Activated CD8-positive, alpha-beta memory T cell treated with anti-CD3 and anti-CD28 coated beads, Interleukin-2, amount 10 ng/mL, durations not matched to agents 7 days and 5 days (primary cell): ENCODE measurements at places on chromosomes 3 and 15. TPM values are rescaled to one million over a fixed set of nuclear protein-coding genes. Genes with fewer than 3 reads are reported as not detected.

GRCh38 chr3:36866368-36866767 lies 78.5 kb downstream of the TRANK1 start:
- DNase-seq = no peak

DNA sequence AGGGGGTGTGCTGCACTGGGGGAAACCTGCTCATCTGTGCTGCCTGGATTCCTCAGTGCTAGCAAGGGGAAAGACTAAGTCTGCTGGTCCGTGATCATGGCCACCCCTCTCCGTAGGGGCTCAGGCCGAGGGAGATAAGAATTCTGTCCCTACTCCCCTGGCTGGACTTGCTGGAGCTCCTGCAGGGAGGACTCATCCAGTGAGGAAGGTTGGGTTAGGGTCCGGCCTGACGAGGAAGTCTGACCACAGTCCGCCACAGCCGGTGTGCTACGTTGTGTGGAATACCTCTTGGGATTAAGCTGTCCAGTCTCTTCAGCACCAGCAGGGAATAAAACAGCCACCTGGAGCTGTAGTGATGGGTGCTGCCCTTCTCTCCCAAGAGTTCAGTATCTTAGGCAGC lies 1309.1 kb upstream of the CADM2 start:
- DNase-seq = no peak

DNA sequence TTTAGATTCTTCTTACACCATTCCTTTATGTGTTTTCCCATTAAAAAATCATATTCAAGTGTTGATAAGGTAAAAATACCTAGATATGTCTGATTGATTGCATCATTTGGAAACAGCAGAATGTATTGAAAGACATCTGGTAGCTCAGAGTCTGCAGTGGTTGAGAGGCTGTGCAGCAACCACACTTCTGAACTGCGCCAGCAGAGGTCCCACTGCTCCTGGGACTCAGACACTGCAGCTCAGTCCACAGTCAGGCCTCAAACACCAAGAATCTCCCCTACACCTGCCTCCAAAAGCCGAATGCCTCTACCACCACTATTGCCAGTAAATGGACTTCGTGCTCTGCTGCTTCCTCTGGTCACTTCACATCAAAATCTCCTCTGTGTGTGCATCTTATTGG lies 176.9 kb upstream of the LMCD1 start:
- peak; percentile 50 for DNase-seq

GRCh38 chr3:123422457-123422856 lies 26.4 kb downstream of the ADCY5 start:
- DNase-seq = no peak

- no peak for DNase-seq
Measured at GRCh38 chr3:150247441-150247840, 160.7 kb upstream of the TSC22D2 start.

- DNase-seq = no peak
Measured at GRCh38 chr15:69092159-69092558, 68.3 kb upstream of the GLCE start.

- no peak for DNase-seq
Measured at GRCh38 chr15:39882602-39883001, 37.5 kb downstream of the GPR176 start.

GRCh38 chr3:129695230-129695629 lies 88.8 kb upstream of the PLXND1 start:
- no peak for DNase-seq

GRCh38 chr3:159818399-159818798 lies 170.2 kb upstream of the IL12A start:
- DNase-seq = no peak

DNA sequence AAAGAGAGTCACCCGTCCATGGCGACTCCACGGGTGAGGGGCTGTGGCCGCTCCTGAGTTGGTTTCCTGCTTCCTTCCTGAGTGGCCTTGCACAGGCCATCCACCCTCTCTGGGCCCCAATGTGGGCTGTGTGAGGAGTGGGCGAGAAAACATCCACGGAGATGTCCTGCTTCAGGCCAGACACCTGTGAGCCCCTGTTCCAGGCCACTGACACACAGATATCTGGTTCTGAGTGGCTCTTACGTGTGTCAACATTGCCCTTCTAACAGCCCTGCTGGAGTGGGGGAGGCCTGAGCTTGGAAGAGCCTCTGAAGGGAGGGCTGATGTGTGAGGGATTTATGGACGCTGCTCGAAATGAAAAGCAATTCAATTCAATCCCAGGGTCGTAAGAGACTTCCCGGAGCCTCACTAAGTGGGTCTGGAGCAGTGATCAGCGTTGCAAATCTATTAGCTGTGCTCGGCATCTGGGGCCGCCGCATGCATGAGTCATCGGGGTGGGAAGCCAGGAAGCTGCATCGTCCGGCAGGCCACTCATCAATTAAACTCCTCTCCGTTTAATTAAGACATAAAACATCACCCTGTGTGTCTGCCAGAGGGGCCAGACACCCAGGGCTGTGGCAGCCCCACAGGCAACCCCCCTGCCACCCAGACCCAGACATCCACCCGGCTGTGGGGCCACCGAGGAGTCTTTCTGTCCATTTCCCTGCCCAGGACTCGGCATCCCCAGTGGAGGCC lies 20.0 kb upstream of the PRR23E start:
- DNase-seq = no peak

Gene STAC
- not detected for total RNA-seq
